Activated CD8-positive, alpha-beta T cell treated with anti-CD3 and anti-CD28 coated beads for 36 hours (primary cell): ENCODE measurements at places on chromosomes 3 and 15. TPM values are rescaled to one million over a fixed set of nuclear protein-coding genes. Genes with fewer than 3 reads are reported as not detected.
A peak's percentile ranks its signal among the peaks of the same experiment; 100 is the strongest.

DNA sequence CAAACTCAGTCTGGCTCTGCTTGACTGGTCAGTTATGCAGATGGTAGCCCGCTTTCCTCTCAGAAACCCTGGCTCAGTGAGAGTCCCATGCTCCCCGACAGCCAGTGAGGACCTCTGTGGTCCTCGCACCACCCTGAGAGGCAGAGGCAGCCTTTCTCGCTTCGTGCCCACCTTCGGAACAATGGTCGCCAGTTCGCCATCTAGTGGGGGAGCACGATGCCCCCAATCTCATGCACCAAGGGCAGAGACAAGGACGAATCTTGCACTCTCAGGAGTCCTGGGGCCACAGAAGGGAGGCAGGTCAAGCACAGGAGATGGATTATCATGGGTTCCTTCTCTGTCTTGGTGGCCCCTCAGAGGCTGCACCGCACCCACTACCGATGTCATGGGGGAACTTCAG lies 75.2 kb downstream of the RHCG start:
- no peak for DNase-seq
- peaks cover 56% of the 10 kb centered on the region for H3K27me3 ChIP-seq
- peaks cover under 1% of the 10 kb centered on the region for H3K4me1 ChIP-seq

GRCh38 chr3:43436507-43437140 lies 150.3 kb downstream of the SNRK start:
- no peak overlapping the region for H3K27ac ChIP-seq
- DNase-seq: no peak
- H3K4me1 ChIP-seq: peaks cover 14% of the 10 kb centered on the region

FEZF2 gene
- total RNA-seq: not detected

CYP11A1 gene
- 0.31 TPM for total RNA-seq

- H3K4me1 ChIP-seq: no peaks in the 10 kb centered on the region
- no peak overlapping the region for H3K27ac ChIP-seq
- DNase-seq: no peak
- H3K27me3 ChIP-seq: peaks cover 4% of the 10 kb centered on the region
- H3K4me3 ChIP-seq: no peak overlapping the region
These were observed 165.8 kb upstream of the SLC24A5 start for GRCh38 chr15:47955021-47955420.

C3orf85 gene
- not detected for total RNA-seq

CDHR4 gene
- total RNA-seq: not detected

GRCh38 chr15:60396100-60396499 lies 1.7 kb downstream of the ANXA2 start:
- peak overlapping the region; percentile 91 for H3K4me3 ChIP-seq
- H3K27ac ChIP-seq: no peak overlapping the region
- no peak for DNase-seq
- H3K4me1 ChIP-seq: peaks cover 42% of the 10 kb centered on the region
- H3K27me3 ChIP-seq: peaks cover 3% of the 10 kb centered on the region

ASB14 gene
- not detected for total RNA-seq
